Activated T-helper 1 cell treated with Interleukin-2 at 50 U/mL for 16 hours (primary cell): ENCODE measurements at places on chromosomes 5 and 9.

DNA sequence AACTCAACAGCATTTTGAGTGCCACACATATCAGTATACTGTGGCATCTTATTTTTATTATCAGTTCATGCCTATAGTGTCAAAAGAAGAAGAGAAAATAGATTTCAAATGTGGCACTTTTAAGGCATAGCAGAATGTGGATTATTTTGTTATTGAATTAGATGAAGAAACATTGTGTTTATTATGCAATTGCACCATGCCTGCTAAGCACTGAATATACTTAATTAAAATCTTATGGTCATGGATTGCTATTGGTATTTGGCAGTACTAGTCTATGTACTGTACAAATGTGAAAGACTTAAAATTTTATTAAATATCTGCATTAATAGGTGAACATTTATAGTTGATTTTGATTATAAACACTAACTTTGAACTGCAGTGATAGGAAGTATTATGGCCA is 128.8 kb downstream of the FER start:
- DNase-seq = no peak

- no peak for DNase-seq
Measured at GRCh38 chr5:56108246-56108645, 113.5 kb upstream of the IL6ST start.

DNA sequence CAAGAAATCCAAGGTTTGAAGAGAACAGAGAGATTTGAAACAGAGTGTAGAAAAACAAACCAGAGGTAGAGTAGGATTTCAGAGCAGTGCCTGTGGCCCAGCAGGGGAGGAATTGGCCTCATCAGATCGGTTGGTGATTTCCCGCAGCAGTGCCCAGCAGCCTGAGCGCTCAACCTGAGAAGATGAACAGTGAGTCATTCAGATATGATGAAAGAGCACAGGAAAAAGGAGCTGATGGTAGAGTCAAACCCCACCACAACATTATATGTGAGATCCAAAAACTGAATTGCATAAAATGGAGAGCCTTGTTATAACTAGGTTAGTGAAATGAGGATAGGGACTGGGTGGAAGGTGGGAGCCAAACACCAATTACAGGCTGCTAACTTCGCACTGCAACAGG is 248.9 kb downstream of the PIK3R1 start:
- DNase-seq = no peak

DNA sequence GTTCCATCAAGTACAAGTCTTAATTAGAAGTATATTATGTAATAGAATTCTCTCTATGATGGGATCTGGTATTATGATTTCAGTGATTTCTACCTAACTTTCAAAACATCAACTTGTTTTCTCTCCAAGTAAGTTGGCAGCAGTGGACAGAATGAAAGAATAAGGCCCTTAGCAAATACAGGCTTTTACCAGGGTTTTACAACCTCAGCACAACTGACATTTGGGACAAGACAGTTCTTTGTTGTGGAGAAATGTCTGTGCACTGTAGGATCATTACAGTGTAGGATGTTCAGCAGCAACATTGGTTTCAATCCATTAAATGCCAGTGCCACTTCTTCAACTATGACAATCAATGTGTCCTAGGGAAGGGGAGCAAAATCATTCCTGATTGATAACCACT is 48.8 kb downstream of the MLANA start:
- DNase-seq = no peak

- no peak for DNase-seq
Measured at GRCh38 chr5:116011046-116011445, 21.2 kb upstream of the ARL14EPL start.

DNA sequence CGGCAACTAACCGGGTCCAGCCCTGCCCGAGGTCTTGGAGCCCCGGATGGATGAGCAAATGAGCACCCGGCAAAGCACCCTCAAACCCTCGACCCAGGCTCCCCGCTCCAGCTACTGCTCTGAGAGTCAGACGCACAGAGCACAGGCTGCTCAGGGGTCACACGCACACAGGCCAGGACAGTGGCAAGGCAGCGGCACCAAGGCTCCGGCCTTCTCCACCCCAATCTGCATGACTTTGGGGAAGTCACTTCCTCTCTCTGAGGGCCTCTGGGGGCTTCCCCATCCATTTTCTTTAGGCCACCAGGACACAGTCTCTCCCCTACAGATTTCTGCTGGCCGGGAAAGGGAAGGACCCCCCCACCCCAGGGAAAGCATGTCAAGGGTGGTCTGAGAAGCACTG is 18.0 kb downstream of the LHX2 start:
- no peak for DNase-seq

GRCh38 chr5:173563246-173563645 is 53.2 kb downstream of the BOD1 start:
- no peak for DNase-seq

DNA sequence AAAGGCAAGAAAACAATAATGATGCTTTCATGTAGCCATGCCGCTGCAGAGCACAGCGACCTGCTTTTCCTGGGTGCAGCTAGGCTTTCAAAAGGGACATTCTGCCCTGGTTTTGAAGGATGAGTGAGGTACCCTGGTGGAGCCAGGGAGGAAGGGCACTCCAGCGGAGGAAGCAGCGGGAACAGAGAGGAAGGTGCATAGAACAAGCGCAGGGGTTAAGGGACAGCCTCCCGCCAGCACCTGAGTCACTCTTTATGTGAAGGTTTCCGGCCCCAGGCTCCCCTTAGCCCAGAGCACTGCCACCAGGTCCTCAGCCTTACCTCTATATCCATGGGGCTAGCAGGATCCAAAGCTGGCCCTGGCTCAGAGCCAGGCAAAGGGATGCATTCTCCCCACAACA is 221.1 kb downstream of the CDK5RAP2 start:
- no peak for DNase-seq

DNA sequence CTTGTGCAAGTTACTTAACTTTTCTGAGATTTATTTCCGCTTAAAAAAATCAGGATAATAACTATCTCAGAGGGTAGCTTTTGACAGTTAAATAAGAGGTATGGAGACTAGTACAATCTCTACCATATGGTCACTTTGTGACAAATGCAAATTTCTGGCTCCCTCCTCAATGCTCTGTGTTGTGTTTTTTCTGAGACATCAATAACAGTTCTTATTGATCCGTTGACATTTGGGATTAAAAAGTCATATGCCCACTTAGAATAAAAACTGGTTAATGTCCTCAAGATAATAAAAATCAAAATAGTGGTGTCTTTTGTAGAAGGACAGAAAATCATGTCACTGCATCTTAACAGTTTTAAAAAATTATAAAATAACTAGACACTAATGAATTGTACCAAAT is 24.7 kb upstream of the LNPEP start:
- DNase-seq = no peak

DNA sequence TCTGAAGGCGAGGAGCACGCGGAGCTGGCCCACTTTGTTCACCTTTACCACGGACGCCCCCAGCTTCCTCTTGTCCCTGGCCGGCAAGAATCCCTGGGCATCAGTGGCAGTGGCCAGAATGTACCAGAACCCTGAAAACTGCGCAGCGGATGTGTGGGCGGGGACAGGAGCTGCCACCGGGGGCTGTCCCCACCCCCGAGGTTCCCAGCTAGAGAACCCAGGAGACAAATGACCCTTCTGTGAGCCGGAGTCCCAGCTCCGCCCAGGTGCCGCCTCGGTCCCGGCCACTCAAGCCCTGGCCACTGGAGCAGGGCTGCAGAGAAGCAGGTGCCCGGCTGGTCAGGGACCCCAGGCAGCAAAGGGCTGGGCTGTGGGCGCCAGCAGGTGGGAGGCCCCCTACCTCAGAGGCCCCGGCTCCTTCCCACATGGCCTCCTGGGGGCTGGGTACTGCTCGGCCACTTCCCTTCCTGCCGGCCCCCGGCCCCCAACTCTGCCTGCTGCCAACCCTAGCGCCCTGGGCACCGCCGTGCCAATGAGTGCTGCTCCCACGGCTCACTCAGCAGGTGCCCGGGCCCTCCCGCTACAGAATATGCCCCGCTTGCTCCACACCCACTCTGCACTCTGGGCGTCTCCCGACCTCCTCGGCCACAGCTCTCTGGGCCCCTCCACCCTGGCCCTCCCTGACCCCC is 713 bp downstream of the LCN10 start:
- no peak for DNase-seq

DNA sequence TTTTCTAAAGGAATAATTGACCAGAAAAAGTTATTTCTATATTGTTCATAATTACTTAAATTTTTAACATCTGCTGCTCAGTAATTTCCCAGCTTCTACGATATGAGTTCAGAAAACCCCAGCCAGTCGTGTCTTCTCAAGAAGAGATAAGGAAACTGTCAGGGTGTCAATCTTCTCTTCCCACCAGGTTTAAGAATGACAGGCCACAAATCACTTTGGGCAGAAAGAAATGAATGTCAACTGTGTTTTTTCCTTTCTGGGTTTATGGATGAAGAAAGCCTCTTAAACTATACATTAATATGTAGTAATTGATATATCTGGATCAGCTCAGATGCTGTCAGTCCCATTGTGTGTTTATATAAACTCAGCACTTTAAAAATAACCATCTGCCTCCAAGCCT is 453.2 kb upstream of the NUDT12 start:
- no peak for DNase-seq

DNA sequence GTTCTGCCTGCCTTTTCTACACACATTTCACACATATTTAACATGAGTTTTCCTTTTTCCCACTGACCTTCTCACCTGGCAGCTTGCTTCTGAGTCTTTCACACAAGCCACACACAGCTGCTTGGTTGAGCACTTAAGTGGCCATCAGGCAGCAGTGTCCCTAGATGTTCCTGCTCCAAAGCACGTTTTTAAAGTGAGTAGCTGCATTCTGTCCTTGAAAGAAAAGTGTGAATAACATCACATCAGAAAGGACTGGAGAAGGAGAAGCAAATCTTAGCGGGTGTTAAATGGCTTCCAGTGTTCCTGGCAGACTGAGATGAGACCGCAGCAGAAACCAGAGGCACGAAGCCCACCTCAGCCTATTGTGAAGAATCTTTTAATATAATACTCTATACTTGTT is 209.2 kb upstream of the IRX4 start:
- no peak for DNase-seq

DNA sequence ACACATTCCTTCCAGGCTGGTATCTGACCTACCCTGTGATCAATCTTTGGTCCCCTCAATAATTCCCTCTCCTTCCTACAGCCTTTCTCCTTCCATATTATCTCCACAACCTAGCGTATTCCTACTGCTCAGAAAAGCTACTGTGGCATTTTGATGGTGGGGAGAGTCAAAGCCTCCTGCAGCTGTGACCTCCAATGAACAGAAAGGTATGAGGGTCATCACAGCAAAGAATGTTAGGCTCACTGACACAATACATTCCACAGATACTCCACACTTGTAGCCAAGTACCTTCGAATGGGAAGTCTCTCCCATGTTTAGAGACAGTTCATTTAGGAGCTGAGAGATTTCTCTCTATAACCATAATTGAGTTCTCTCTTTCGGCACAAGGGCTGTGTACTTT is 5.9 kb downstream of the FBN2 start:
- no peak for DNase-seq

GRCh38 chr9:116297346-116297745 is 143.8 kb downstream of the PAPPA start:
- DNase-seq = no peak

DNA sequence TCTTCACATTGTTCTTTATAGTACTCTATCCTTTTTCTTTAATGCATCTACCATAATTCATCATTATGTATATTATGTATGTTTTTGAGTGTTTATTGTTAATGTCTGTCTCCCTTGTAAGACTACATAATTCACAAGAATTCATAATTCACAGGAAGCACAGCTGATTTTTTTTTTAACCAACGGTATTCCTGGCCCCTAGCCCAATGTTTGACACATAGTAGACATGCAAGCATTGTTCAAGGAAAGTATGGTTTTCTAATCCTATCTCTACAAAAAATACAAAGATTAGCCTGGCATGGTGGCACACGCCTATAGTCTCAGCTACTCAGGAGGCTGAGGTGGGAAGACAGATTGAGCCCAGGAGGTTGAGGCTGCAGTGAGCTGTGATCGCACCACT is 160.6 kb downstream of the PPP2R2B start:
- DNase-seq = no peak

DNA sequence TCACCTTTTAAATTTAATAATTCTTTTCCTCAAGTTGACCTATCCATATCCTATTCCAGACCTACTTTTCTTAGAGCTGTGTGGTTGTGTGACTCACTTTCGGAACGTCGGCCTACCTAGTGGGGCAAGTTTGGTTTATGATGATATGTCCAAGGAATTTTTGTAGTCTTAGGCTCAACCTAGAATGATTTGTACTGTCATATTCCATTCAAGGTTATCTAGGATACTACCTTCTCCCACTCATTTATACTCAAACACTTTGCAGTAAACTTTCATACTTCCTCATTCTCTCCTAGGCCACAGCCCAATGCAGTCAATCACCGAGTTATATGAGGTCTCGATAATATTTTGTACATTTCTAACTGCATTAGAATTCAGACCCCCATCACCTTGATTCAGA is 61.9 kb downstream of the PIK3R1 start:
- DNase-seq = no peak

DNA sequence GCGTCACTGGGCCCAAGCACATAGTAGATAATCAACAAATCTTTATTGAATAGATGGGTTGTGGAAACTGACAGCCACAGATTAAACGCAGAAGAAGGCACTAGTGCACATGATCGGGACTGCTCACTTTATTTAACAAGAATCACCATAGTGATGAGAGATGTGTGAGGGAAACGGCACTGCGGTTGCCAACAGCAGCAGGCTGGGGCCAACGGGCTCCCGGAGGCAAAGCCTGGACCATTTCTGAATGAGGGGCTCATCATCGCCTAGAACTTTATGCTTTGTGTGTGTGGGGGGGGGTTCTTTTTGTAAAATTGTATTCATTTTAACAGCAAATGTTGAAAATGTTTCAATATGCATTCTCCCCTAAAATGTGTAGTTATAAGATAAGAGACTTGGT is 61.9 kb upstream of the RUFY1 start:
- no peak for DNase-seq

GRCh38 chr5:111635916-111636570 is 121.0 kb downstream of the NREP start:
- DNase-seq = no peak

DNA sequence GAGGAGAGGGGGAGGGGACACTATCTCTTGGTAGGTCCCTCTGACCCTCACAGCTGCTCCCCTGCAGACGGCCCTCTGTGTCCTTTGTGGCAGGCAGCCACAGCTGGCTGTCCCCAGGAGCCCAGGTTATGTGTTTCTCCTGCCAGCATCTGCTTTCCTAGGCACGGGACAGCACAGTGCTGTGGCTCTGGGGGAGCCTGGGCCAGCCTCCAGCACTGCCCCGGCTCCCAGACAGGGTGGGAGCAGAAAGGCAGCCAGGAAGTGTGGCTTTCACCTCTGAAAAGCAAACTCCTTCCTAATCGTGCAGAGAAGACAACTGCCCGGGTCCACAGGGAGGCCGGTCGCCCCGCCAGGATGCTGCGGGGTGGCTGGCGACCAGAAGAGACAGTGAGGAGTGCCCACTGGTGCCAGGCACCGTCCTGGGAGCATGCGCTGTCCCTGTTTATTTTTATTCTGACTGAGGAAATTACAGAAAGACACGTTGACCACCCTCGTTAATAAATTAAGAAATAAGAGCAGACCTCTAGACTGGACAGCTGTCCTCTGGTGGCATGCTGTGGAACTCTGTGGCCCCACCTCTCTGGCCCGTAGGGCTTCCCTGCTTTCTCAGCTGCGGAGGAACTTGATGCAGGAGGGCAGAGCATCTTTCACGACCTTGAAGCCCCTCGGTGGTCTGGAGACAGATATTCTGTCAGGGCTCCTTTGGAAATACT is 240.3 kb downstream of the FANCC start:
- no peak for DNase-seq

GRCh38 chr9:114033397-114034103 is 44.5 kb downstream of the AMBP start:
- no peak for DNase-seq
